Smooth muscle cell of bladder (primary cell): ENCODE measurements at places on chromosomes 12 and 14. TPM values are rescaled to one million over a fixed set of nuclear protein-coding genes. Genes with fewer than 3 reads are reported as not detected.

Gene KCNMB4
- total RNA-seq, result 0.14 and 1.8 TPM in 2 replicates

Gene CBLN3
- 3.3 and 3.4 TPM in 2 replicates for total RNA-seq

Gene TAS2R14
- 1.7 and 2.4 TPM in 2 replicates for total RNA-seq

Gene RAD9B
- total RNA-seq, result 0.14 and 0.46 TPM in 2 replicates

Gene LRFN5
- total RNA-seq, result 1.3 and 7.4 TPM in 2 replicates

Gene CEBPE
- total RNA-seq, result not detected in 2 replicates

Gene SLC10A1
- not detected in 2 replicates for total RNA-seq

Gene EML1
- 62.0 and 77.8 TPM in 2 replicates for total RNA-seq

Gene RNF212B
- not detected in 2 replicates for total RNA-seq

Gene INSM2
- total RNA-seq, result not detected in 2 replicates

Gene TAS2R30
- total RNA-seq, result 2.9 and 3.3 TPM in 2 replicates

Gene TAS2R13
- total RNA-seq, result 0.65 and 0.85 TPM in 2 replicates

Gene CIT
- 2.8 and 5.1 TPM in 2 replicates for total RNA-seq
